ENCODE measurements at places on chromosomes 4 and X. TPM values are rescaled to one million over a fixed set of nuclear protein-coding genes. Genes with fewer than 3 reads are reported as not detected.

- peak; percentile 93 for DNase-seq
Measured at GRCh38 chr4:40576651-40577480, 52.8 kb downstream of the RBM47 start.

Gene AADAT
- 6.3 TPM for total RNA-seq

DNA sequence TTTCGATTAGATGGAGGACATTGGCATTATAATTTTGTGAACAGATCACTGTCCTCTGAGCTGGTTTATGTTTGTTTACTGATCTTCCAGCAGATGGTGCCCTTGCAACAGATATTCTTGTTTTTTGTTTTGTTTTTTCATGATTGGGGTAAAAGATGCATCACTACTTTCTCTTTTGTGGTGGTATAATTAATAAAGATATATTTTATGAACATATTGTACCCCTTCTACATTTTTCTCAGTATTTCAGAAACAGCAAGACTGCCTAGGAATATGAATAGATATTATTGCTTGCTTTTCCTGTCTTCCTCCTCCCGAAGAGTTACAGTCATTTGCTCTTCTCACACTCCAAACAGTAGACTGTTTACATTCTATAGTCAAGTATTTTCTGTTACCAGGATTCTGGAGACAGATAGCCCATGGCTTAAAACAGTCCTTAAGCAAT lies 905.2 kb downstream of the TRAM1L1 start:
- DNase-seq: no peak

Gene MAGEE2
- total RNA-seq: not detected

- no peak for DNase-seq
Measured at GRCh38 chrX:124194901-124195300, 137.6 kb upstream of the TEX13D start.

- DNase-seq: no peak
Measured at GRCh38 chr4:89751416-89751815, 85.5 kb downstream of the SNCA start.

DNA sequence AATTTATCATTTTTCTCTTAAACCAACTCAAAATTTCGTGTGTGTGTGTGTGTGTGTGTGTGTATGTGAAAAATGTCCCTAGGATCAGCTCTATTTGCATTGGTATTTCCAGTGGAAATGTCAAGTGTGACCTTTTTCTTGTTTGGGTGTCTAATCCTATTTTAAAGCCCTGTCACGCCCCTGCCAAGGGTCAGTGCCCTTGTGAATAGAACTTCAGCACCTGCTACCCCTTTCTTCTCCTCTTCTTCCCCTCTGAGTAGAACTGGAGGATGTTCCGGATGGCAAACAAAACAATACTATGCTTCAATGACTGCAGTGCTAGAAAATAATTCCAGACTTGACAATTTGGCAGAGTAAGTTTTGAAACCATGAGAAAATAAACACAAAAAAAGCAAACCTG lies 67.3 kb downstream of the SPRY1 start:
- no peak for DNase-seq
